T-helper 2 cell (primary cell): ENCODE measurements at places on chromosomes 1 and 21.

GRCh38 chr1:107936498-107937481 lies 28.2 kb downstream of the VAV3 start:
- no peak for DNase-seq

- no peak for DNase-seq
Measured at GRCh38 chr1:53594391-53595180, 135.4 kb downstream of the DMRTB1 start.

DNA sequence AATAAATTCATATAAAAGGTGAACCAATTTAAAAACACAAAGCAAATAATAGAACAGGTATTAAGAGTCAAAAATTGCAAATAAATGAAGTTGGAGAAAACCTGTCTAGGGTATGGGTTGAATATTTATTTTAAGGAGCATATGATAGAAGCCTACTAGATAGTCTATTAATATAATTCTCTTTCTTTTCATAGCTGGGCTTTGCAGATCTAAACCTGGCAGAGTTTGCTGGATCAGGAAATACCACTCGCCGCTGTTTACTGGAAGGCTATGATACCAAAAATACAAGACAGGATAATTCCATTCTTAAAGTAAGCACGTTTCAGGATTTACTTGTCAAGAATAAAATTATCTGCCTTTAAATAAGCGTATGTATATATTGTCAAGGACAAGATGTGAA lies 48.9 kb downstream of the HENMT1 start:
- no peak for DNase-seq

GRCh38 chr1:208962867-208963266 lies 620.6 kb upstream of the CAMK1G start:
- DNase-seq = no peak

DNA sequence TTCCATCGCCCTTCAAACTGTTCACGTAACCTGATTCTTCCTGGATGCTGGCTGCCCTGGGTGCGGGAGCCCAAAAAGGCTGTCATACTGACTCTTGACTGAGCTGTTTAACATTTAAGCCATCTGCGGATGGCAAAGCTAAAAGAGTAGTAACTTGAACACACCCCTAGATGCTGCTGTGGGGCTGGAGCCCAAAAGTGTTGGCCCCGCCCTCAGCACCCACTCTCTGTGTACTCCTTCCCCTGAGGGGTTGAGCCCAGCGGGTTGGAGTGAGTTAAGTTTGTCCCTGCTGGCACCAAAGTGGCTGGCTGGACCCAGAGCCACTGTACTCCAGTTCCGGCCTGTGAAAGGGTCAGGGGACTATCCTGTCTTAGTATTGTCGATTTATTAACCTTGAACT lies 640.6 kb downstream of the PTPRU start:
- DNase-seq = no peak

DNA sequence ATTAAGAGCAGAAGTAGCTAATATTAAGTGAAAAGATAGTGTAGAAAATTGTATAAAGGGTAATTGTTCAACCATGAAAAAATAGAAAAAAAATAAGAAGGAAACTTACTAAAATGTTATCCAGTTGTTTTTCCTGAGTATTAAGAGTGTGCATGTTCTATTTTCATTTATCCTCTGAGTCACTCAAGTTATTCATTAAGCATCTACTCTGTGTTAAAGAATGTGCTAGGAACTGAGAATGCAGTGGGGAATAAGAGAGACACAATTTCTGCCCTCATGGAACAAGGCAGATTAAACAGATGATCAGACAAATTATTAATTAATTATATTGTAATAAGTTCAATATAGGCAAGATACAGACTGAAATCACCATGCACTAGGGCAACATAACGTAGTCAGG lies 10.8 kb upstream of the PIGK start:
- no peak for DNase-seq

DNA sequence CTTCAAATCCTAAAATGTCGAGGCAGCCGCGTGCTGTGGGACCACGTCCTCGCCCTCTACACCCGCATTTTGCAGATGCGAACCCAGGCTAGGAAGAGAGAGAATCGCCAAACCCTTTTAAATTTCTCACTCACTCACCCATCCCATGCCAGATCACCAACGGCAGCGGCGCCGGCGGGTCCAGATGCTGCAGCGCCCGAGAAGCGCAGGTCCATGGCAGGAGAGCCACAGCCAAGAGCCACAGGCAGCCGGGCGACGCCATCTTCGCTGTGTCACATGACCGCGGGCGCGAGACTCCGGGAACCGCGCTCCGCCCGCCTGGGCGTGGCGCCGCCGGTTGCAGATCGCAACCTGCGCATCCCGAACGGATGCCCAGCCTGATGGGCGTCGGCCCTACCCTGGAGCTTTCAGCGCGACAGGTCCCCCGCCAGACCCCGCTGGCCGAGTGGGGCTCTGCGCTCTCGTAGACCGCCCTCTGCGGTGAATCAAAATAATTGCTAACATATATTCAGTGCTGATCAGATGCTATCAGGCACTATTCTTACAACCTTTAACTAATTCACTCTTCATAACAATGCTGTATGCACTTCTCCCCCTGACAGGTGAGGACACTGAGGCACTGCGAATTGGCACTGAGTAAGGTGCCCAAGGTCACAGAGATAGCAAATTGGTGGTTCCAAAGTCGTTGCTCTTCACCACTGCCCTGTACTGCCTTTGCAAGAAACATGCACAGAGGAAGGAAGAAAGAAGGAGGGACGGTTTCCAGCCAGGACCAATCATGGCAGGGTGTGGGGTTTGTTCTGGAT lies at the start of gene PPT1:
Gene PPT1 (minus strand): TSS at position 276 of the 806 bp plus-strand sequence. CDS start 14 bp downstream, at position 262.
- peak; percentile 86 for DNase-seq

DNA sequence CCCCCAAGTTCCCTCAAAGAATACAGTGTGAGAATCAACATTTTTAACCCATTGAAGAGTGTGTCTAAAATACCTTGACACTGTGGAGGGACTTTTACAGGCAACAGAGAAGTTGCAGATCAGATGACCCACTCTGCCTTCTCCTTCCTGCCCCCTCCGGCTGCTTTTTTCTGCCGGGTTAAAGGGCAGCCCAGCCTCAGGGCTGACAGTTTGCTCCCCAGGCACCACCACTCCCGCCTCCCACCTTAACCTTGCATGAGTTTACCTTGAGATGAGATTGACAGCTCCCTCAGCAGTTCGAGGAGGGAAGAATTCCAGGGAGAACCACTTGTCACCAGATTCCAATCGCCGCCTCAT lies 3.2 kb downstream of the MTHFR start:
- no peak for DNase-seq

DNA sequence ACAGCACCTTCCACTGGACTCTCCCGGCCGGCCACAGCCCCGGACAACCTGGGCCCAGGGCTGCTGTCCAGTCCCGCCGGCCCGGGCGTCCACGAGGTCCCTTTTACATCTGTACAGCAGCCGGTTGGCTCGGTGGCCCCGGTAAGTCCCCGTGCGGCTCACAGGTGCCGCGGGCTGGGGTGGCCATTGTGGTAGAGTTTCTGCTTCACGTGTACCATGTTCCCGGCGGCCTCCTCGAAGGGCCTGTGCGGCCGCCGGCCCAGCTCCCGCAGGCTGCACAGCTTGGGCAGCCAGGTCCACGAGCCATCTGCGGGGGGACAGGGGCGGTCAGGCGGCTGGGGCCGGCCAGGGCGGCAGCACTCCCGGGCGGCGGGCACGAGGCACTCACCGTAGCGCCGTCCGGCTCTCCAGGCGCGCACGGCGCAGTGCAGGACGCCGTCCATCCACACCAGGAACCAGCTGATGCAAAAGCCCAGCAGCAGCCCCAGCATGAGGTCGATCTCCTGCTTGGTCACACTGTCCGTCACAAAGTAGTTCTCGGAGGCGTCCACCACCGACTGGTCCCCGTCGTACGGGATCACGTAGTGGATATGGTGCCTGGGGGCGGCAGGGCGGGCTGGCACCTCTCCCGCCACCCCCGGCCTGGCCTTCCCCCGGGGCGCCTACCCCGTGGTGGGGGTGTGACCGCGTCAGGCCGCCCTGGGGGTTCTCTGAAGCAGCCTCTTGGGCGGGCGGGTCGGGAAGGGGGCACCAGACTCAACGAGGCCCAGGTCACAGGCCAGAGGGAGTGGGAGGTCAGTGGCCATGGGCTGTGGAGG lies 5.0 kb downstream of the TMEM240 start:
- DNase-seq = no peak

DNA sequence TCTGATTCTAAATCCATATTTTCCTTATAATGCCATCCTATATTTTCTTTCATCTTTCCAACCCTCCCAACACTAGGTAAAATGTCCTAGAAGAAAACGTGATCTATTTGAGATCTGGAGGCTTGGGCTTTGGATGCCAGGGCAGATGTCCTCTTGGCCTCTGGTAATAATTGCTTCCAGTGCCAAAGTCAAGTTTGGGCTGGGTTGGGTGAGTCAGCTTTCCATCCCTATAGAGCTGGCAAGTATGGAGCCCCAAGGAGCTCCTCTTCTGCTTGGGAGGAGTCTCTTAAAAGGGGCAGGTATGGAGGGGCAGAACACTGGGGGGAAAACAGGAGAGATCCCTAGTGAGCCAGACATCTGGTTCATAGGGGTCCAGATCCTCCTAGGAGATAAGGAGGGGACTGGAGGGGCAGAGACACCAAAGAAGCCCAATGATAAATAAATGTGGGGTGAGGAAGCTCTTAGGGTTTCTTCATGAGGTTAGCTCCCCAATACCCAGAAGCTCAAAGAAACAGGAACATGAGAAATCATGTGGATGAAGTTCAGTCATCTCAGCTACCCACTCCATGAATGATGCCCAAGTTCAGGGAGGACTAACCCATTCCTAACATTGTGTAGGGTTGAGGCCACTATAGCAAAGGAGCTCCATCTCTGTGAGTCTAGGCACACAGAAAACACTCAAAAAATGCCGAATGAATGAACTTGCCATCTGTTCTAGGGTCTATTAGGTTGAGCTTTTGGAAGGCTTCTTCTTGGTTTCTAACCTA lies 3.5 kb downstream of the C1orf116 start:
- DNase-seq = no peak

DNA sequence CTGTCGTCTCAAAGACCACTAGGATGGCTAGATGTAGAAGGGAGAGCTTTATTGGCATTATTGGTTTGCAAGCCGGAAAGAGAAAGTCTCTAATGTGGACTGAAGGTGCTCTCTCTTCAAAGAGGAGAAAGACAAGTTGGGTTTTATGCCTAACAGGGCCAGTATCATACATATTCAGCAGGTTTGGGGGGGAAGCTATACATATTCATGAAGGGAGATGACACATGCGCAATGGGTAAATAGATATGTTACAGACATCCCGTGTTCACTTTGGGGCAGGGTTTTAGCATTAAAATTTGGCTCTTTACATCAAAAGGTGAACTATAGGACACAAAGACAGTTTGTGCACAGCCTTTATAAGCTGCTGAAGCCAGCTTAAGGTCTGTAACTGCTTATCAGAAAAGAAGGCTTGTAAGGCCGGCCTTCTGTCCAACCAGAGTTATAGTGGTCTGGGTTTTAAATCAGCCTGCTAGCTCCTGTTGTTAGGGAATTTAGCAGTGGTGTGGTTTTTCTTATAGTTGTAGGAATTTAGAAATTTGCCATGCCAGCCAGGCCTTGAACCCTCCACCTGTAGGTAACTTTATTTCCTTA lies 46.5 kb upstream of the LRRN2 start:
- DNase-seq = no peak

DNA sequence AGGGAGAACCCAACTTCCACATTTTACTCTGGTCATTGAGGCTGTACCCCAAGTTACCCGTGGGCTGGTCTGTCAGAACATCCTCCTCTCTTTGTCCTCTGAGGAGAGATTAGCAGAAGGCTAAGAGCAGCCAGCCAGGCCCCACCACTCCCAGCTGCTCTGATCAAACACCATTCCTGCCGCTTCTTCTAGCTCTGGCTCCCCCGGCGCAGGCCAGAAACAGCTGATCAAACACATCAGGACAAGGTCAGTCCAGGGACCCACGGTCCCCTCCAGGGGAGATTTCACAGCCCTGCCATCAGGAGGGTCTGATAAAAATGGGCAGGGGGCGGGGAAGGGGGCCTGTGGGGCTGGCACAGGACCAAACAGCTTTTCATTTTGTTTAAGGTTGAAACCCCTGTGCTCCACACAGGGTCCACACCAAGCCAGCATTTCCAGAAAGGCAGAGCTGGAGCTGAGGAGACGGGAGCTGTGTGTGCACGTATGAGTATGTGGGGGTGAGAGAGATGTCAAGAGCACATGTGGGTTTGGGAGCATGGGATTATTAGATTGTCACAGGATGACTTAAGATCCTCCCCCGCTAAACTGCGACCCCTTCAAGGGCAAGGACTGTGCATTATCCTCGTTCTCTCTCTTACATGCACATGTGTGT lies 29.9 kb upstream of the EPHA8 start:
- no peak for DNase-seq

DNA sequence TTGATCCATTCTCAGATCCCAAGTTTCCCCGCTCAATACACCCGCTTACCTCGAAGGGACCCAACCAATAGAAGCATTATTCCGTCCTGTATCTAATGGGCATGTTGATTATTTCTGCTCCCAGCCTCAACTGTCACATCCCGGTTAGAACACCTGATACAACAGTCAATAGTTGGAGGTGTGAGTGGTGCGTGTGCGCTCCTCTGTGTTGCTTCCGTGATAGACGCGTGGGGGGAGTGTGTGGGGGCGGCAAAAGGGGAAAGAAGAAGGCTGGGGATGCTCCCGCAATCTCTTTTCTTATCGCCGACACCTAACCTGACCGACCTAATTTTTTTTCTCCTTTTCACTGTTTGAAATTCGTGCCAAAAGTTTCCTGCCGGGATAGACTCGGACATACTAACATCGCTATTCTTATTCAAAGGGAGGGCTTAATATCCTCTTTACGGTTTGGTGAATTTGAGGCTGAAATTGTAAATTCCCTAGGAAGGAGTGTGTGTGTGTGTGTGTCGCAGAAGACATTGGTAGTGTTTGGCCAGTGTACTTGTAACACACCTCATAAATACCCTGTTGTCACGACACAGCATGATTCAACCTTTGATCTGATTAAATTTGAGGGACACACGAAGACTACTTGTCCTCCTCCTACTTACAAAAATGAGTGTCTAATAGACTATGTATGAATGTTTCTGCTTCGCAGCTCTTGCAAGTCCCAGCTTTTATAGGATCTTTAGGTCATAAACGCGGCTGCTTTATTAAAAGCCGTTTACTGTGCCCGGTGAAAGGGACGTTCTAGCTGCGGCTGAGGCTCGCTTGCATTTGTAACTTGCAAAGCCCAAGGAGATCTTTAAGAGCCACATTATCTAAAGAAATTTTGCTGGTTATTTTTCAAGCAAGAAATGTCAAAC lies 1.5 kb upstream of the PROX1 start:
- no peak for DNase-seq

- DNase-seq = no peak
Measured at GRCh38 chr1:13921190-13921589, 221.2 kb downstream of the PRDM2 start.
